ENCODE measurements at places on chromosomes 12 and 14. TPM values are rescaled to one million over a fixed set of nuclear protein-coding genes. Genes with fewer than 3 reads are reported as not detected.

The CLEC9A gene
- total RNA-seq, result not detected

The ADAM21 gene
- total RNA-seq, result not detected

The KRT82 gene
- total RNA-seq, result not detected

The PEBP1 gene
- total RNA-seq, result 286 TPM

The ATP5MC2 gene
- 654 TPM for total RNA-seq

The KRT85 gene
- not detected for total RNA-seq

The DIO2 gene
- total RNA-seq, result 1.9 TPM

The TTC5 gene
- 18.5 TPM for total RNA-seq

The DAD1 gene
- total RNA-seq, result 376 TPM

The SYNDIG1L gene
- not detected for total RNA-seq

The ANG gene
- 11.3 TPM for total RNA-seq

The TMEM30B gene
- total RNA-seq, result 0.30 TPM

The GPR65 gene
- not detected for total RNA-seq

The NINJ2 gene
- total RNA-seq, result 0.69 TPM

The PTCSC3 gene
- not detected for total RNA-seq

The TAS2R50 gene
- not detected for total RNA-seq

The PZP gene
- total RNA-seq, result not detected

The MANSC4 gene
- not detected for total RNA-seq

The HOXC13 gene
- 21.8 TPM for total RNA-seq

The KDM2B gene
- total RNA-seq, result 20.3 TPM

The TRAF3 gene
- 20.1 TPM for total RNA-seq

Data from A549 treated with Hydrocortisone at 1 μM for 4 hours (cell line).